ENCODE measurements at places on chromosomes 13 and 19. TPM values are rescaled to one million over a fixed set of nuclear protein-coding genes. Genes with fewer than 3 reads are reported as not detected.
A peak's percentile ranks its signal among the peaks of the same experiment; 100 is the strongest.

- DNase-seq: no peak
- no peaks in the 10 kb centered on the region for H3K36me3 ChIP-seq
- H3K27ac ChIP-seq: no peak overlapping the region
- no peaks in the 10 kb centered on the region for H3K4me1 ChIP-seq
- no peaks in the 10 kb centered on the region for H3K27me3 ChIP-seq
Measured at GRCh38 chr13:56687131-56687530, 453.6 kb upstream of the PRR20A start.

DNA sequence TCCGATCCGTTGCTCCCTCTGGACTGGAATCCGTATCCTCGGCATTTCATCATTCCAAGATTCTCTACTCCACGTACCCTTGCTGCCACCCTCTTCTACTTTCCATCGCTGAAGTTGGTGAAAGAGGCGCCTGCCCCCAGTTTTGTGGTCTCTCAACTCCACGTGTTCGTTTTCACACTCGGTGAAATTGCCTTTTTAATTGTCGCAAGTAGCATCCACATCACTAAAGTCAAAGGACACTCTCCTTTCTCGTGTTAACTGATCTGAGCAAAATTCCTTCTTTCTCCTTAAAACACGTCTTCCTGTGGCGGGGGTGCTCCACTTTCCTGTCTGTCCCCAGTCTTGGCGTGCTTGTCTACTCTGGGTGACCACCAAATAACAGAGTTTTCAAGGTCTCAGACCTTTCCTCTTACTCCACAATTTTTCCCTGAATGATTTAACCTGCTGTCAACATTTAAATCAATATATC lies 1.1 kb upstream of the TMTC4 start:
- H3K27me3 ChIP-seq: peaks cover 7% of the 10 kb centered on the region
- H3K4me1 ChIP-seq: peaks cover 23% of the 10 kb centered on the region
- peaks cover 1% of the 10 kb centered on the region for H3K36me3 ChIP-seq

DNA sequence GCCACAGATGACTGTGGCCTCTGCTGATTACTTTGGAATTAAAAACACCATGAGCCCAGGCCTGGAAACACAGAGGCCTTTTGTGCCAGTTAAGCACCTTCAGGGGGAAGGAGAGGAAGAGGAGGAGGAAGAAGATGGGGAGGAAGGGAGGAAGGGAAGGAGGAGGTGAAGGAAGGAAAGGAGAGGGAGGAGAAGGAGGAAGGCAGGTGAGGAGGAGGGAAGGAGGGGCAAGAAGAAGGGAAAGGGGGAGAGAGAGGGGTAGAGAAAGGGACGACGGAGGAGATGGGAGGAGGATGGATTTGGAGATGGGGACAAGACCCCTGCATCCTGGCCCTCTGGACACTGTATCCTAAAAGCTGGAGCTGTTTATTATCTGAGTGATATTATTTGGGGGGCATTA lies 231.0 kb downstream of the UQCRFS1 start:
- H3K27ac ChIP-seq: no peak overlapping the region
- H3K27me3 ChIP-seq: peaks cover 8% of the 10 kb centered on the region
- no peak for DNase-seq
- no peaks in the 10 kb centered on the region for H3K4me1 ChIP-seq
- H3K4me3 ChIP-seq: no peak overlapping the region

- no peak for DNase-seq
- peaks cover 52% of the 10 kb centered on the region for H3K4me1 ChIP-seq
- no peaks in the 10 kb centered on the region for H3K36me3 ChIP-seq
- no peaks in the 10 kb centered on the region for H3K27me3 ChIP-seq
Measured at GRCh38 chr13:46606970-46607369, 54.0 kb downstream of the LRCH1 start.

DNA sequence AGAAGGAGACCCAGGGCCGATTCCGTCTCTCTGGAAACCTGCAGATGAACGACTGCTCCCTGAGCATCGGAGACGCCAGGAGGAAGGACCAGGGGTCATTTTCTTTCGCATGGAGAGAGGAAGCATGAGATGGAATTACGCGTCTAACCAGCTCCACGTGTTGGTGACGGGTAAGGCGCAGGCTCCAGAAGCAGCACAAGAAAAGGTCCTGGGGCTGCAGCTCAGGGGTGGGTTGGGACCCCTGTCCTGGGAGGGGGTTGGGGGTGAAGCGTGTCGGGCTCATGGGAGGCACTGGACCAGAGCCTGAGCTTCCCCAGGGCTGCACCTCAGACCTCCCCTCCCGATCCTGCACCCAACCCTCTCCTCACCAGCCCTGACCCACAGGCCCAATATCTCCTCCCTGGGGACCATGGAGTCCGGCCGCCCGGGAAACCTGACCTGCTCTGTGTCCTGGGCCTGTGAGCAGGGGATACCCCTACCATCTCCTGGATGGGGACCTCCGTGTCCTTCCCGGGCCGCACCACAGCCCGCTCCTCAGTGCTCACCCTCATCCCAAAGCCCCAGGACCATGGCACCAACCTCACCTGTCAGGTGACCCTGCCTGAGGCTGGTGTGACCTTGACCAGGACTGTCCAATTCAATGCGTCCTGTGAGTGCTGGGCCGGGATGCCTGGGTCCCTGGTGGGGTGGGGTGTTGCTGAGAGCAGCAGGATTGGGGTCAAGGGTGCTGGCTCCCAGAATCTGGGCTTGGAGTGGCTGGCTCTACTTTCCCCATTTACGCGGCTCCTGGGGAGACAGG lies 39.6 kb upstream of the CD33 start:
- H3K4me3 ChIP-seq: no peak overlapping the region
- no peaks in the 10 kb centered on the region for H3K4me1 ChIP-seq
- H3K27ac ChIP-seq: no peak overlapping the region
- DNase-seq: no peak

DNA sequence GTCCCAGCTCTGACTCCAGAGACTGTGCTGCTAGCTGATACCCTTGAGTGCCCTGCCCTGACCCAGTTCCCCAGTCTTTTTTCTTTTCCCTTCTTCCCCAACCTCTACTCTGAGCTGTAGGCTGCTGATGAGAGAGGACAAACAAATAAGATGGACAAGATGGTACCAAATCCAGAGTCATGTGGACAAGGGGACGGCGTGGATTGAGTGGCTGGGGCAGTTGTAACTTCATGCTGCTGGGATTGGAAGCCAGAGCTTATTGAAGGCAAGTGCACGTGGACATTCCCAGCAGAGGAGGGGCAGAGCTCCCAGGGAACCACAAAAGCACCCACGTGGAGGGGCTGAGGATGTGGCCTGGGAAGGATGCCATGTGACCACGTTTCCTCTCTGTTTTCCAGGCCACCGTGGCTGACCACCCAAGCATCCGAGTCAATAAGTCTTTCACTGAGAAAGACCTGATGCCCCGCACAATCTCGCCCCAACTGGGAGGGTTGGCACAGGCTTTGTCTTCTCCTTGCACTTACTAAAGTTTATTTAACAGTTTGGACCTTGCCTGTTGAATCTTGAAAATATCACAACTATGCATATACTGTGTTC lies 323.3 kb upstream of the ZNF507 start:
- no peak for DNase-seq
- H3K36me3 ChIP-seq: no peaks in the 10 kb centered on the region
- no peaks in the 10 kb centered on the region for H3K27me3 ChIP-seq
- H3K4me1 ChIP-seq: no peaks in the 10 kb centered on the region
- no peak overlapping the region for H3K27ac ChIP-seq

- H3K4me3 ChIP-seq: no peak overlapping the region
- H3K4me1 ChIP-seq: peaks cover 22% of the 10 kb centered on the region
- H3K27ac ChIP-seq: no peak overlapping the region
- no peaks in the 10 kb centered on the region for H3K27me3 ChIP-seq
- peaks cover 4% of the 10 kb centered on the region for H3K36me3 ChIP-seq
Measured at GRCh38 chr19:58522709-58523108, 3.1 kb upstream of the ZBTB45 start.

GRCh38 chr13:43675577-43675976 lies 111.2 kb downstream of the ENOX1 start:
- H3K36me3 ChIP-seq: no peaks in the 10 kb centered on the region
- peaks cover 11% of the 10 kb centered on the region for H3K27me3 ChIP-seq
- no peak overlapping the region for H3K27ac ChIP-seq
- no peak overlapping the region for H3K4me3 ChIP-seq
- H3K4me1 ChIP-seq: peaks cover 4% of the 10 kb centered on the region

- H3K27ac ChIP-seq: no peak overlapping the region
- H3K4me1 ChIP-seq: peaks cover 2% of the 10 kb centered on the region
- H3K4me3 ChIP-seq: no peak overlapping the region
- no peaks in the 10 kb centered on the region for H3K27me3 ChIP-seq
- no peaks in the 10 kb centered on the region for H3K36me3 ChIP-seq
Measured at GRCh38 chr13:59677966-59678814, 485.5 kb downstream of the DIAPH3 start.

GRCh38 chr13:111893607-111894443 lies 173.1 kb upstream of the SOX1 start:
- H3K4me1 ChIP-seq: no peaks in the 10 kb centered on the region
- H3K36me3 ChIP-seq: no peaks in the 10 kb centered on the region
- no peak overlapping the region for H3K27ac ChIP-seq
- H3K27me3 ChIP-seq: peaks cover 40% of the 10 kb centered on the region
- DNase-seq: no peak
- H3K4me3 ChIP-seq: no peak overlapping the region

- H3K27me3 ChIP-seq: no peaks in the 10 kb centered on the region
- no peak for DNase-seq
- H3K4me1 ChIP-seq: no peaks in the 10 kb centered on the region
- no peak overlapping the region for H3K4me3 ChIP-seq
- no peaks in the 10 kb centered on the region for H3K36me3 ChIP-seq
Measured at GRCh38 chr13:65913173-65913572, 1317.0 kb downstream of the PCDH9 start.

- no peak overlapping the region for H3K4me3 ChIP-seq
- H3K4me1 ChIP-seq: no peaks in the 10 kb centered on the region
- no peaks in the 10 kb centered on the region for H3K36me3 ChIP-seq
- DNase-seq: no peak
- H3K27me3 ChIP-seq: peaks cover 30% of the 10 kb centered on the region
- no peak overlapping the region for H3K27ac ChIP-seq
Measured at GRCh38 chr13:21657538-21657937, 13.3 kb upstream of the FGF9 start.

GRCh38 chr19:610071-610800 lies 20.6 kb downstream of the HCN2 start:
- peak overlapping the region; percentile 72 for H3K4me3 ChIP-seq
- no peaks in the 10 kb centered on the region for H3K27me3 ChIP-seq
- DNase-seq: peak; percentile 57
- peak overlapping the region; percentile 97 for H3K27ac ChIP-seq
- peaks cover 23% of the 10 kb centered on the region for H3K4me1 ChIP-seq

- peaks cover 12% of the 10 kb centered on the region for H3K27me3 ChIP-seq
- H3K36me3 ChIP-seq: no peaks in the 10 kb centered on the region
- DNase-seq: no peak
- no peak overlapping the region for H3K27ac ChIP-seq
Measured at GRCh38 chr19:722553-723101, 13.9 kb downstream of the PALM start.

- peaks cover 48% of the 10 kb centered on the region for H3K4me1 ChIP-seq
- peaks cover 30% of the 10 kb centered on the region for H3K36me3 ChIP-seq
Measured at GRCh38 chr19:45515807-45516401, 8.6 kb downstream of the VASP start.

GRCh38 chr19:14560776-14561108 lies 11.1 kb downstream of the NDUFB7 start:
- no peak for DNase-seq
- H3K4me3 ChIP-seq: no peak overlapping the region
- H3K36me3 ChIP-seq: peaks cover 5% of the 10 kb centered on the region
- H3K27me3 ChIP-seq: no peaks in the 10 kb centered on the region

DNA sequence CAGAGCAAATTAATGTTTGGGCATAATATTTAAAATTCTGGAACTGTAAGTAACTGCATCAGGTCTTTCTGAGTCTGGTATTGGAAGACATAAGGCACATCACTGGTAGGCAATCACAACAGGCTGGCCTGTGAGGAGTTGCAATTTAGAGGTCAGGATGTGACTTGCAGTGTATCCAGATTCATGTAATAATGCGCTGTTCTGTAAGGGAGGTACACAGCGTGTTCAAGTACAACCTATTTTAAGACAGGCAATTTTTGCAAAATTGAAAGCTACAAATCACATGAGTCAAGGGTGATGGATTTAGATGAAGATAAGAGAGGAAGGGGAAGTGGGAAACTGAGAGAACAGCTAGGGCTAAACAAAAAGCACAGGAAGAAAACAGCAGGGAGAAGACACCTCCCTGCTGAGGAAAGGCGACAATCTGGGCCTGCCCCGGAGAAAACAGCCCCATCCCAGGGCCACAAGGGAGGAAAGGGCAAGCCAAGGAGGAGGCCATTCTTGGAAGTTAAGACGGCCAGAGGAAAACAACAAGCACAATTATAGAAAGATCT lies 138.1 kb downstream of the LACC1 start:
- H3K27ac ChIP-seq: no peak overlapping the region
- H3K4me1 ChIP-seq: peaks cover 4% of the 10 kb centered on the region
- H3K36me3 ChIP-seq: no peaks in the 10 kb centered on the region
- H3K4me3 ChIP-seq: no peak overlapping the region
- no peaks in the 10 kb centered on the region for H3K27me3 ChIP-seq

- H3K4me1 ChIP-seq: no peaks in the 10 kb centered on the region
- DNase-seq: no peak
- no peaks in the 10 kb centered on the region for H3K36me3 ChIP-seq
- H3K27me3 ChIP-seq: no peaks in the 10 kb centered on the region
Measured at GRCh38 chr19:42548552-42548951, 20.3 kb upstream of the CEACAM1 start.

DNA sequence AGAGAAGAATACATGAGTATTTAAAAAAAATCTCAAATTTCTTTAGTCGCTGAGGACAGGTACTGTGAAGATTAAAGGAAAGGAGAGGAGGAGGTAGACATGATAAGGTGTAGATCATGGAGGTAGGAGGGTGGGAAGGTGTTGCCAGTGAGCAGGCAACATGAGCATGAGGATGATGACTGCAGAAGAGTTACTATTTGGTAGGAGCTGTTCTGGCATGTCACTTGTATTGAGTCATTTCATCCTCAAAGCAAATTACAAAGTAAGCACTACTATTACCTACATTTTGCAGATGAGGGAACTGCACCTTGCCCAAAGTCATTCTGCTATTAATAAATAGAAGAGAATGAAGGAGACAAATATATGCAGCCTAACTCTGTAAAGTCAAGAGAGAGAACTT lies 435.8 kb upstream of the KLF12 start:
- DNase-seq: no peak
- peaks cover 3% of the 10 kb centered on the region for H3K4me1 ChIP-seq
- H3K4me3 ChIP-seq: no peak overlapping the region
- H3K27ac ChIP-seq: no peak overlapping the region
- H3K36me3 ChIP-seq: no peaks in the 10 kb centered on the region

Gene NAPA
- total RNA-seq: 54.2 TPM

Gene IGFL1
- not detected for total RNA-seq

Gene FFAR1
- total RNA-seq: 0.35 TPM

Gene FREM2
- not detected for total RNA-seq

Gene VSTM2B
- total RNA-seq: not detected

Gene ATP4B
- not detected for total RNA-seq

Gene ONECUT3
- not detected for total RNA-seq

Gene ZNF585A
- 8.7 TPM for total RNA-seq

Gene LIM2
- total RNA-seq: not detected
